Left renal cortex interstitium (tissue), 4 donors: ENCODE measurements at places on chromosomes 1 and 21. TPM values are rescaled to one million over a fixed set of nuclear protein-coding genes. Genes with fewer than 3 reads are reported as not detected.

DNA sequence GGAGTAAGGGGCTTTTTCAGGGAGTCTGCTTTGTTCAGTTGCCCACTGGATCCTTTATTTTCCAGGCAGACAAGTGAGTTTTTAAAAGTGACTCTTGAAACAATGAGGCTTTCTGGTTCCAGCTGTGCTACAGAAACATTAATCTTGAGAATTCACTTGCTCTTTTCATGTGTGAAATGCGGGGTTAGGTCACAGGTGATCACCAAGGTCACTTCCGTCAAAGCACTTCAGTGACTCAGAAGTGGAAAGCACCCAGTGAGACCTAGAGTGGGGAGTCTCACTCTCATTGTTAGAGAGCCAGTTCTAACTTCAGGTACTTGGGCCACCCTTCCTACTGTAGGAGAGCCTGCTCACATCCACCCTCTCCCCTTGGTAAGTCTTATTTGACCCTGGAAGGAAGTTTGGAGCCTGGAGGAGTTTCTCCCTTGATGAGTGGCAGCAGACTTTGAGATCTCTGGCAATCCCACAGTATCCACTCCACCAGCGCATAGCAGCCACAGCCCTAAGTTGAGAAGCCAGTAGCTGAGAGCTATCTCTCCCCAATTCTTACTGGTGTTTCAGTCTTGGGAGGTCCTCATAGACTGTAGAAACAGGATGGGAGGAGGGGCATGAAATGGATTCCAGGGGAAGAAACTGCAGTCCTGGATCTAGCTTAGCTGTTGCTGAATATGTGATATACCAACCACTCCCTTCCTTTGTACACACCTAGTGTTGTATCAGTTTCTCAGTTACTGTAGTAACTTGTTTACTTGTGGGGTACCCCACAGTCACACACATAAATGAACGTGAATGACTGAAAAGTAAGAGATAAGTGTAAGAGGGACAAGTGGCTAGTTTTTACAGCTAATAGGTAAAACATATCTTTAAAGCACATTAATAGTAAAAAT is 3.1 kb downstream of the TACSTD2 start:
- DNase-seq, result no peak

The HTR6 gene
- 0.97 TPM for polyA plus RNA-seq

GRCh38 chr21:44054710-44055109 is 42.6 kb downstream of the TRAPPC10 start:
- no peak for DNase-seq

- DNase-seq, result no peak
Measured at GRCh38 chr1:172122381-172122780, 281.1 kb downstream of the DNM3 start.

DNA sequence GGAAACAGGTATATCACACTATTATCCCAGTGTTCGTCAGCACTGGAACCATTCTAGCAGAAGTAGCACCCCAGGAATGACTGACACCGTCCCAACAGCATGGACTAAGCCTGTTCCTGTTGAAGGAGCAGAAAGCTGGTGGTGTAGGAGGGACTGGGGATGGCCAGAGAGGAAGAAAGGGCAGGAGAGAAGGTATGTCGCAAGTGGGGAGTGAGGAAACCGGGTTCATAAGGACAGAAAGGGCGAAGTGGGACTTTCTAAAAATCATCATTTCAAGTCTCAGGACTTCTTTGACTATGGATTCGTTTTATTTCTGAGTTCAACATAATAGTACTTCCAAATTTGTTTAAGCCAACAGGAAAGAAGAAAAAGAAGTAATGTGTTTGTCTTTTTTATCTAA is 19.7 kb upstream of the MX1 start:
- DNase-seq, result no peak

DNA sequence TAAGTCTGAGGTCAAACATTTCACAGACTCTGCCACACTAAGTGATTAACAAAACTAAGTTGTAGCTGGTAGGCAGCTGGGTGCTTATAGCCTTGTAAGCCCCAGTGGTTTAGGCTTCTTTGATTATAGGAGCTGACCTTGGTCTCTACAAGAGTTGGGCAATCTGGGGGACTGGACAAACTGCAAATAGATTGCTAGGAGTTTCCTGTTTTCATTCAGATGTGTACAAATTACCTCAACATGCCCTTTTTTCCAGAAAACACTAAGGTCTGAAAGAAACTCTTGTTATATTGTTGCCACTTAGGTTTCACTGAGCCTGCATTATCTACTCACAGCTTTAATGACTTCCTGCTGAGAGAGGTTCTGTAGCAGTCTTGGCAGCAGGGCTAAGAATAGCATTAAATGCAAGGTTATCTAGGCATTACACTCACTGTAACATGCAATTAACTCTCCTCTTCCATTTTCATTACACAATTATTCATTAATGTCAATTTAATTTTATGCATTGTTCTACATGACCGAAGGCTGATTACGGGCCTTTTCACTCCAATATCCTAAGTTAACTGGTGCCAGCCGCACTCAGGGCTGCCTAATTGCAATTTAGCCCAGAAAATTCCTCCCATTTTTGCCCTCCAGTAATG is 314.0 kb downstream of the LMO4 start:
- DNase-seq, result no peak

DNA sequence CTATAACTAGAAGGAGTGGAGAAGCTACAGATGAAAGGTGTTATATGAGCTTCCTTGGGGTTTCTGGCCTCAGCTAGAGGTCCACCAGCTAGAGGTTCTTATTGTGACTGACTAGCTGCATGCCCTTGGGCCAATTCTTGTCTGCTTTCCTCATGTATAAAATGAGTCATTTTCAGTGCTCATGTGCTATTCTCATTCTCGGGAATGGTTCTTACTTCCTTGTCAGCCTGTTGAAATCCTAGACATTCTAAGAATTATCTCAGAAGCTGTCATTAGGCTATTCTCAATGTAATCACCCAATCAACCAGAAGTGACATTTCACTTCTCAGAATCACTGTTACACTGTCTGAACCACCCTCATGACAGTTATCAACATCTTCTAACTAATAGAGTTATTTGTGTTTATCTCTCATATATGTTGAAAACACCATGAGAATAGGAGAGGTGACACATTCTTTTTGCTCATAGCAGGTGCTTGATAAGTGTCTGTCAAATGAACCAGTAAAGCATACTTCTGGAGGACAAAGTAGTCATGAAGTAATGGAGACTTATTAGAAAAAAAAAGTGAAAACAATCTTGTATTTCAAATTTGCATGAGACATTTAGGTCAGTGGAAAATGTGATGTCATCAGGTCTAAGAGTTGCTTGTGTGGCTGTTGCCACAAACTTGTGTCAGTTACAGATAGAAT is 122.8 kb upstream of the IVNS1ABP start:
- DNase-seq, result no peak

The CAMSAP2 gene
- 40.5 TPM for polyA plus RNA-seq

The SMIM11 gene
- polyA plus RNA-seq, result 3.4 TPM

The MNDA gene
- 4.1 TPM for polyA plus RNA-seq
